ENCODE measurements at places on chromosomes 3 and 15. TPM values are rescaled to one million over a fixed set of nuclear protein-coding genes. Genes with fewer than 3 reads are reported as not detected.

DNA sequence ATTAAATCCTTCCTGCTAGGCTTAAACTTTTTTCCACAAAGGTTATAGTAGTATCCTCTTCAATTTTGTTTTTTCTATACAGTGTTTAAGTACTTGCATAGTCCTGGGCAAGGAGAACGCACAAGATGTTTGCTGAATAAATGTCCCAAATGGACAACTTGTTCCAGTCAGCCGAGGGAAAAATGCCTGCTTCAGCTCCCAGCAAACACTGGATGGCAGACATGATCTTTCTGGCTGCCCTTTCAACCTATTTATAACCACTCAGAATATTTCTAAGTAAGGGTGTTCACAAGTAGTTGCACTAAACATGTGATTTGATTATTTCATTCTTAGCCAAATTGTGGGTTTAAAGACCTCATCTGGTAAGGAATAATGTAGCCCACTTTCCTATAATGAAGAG, 29.8 kb downstream of the GNB4 start:
- DNase-seq, result peak; percentile 68

- no peak for DNase-seq
Observed at GRCh38 chr3:194690501-194691372, 5.1 kb downstream of the FAM43A start.

DNA sequence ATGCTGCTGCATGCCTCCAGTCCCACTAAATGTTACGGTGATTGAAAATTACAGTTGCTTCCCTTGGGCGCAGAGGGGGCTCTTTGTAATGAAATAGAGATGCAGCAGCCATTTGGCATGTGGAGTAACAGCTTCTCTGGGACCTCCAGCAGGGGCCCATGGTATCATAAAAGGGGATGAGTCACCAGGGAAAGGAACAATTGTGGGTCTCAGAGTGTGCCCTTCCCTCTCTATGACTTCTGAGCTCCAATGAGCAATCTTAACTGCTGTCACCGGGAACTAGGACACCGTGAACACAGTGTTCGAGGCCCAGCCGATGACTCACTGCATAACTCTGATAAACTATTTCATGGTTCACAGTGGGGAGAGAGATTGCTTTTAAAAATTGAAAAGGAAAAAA, 164.8 kb upstream of the NUDT16 start:
- DNase-seq, result no peak

GRCh38 chr3:58419780-58420507, 13.7 kb downstream of the PDHB start:
- peak; percentile 42 for DNase-seq

DNA sequence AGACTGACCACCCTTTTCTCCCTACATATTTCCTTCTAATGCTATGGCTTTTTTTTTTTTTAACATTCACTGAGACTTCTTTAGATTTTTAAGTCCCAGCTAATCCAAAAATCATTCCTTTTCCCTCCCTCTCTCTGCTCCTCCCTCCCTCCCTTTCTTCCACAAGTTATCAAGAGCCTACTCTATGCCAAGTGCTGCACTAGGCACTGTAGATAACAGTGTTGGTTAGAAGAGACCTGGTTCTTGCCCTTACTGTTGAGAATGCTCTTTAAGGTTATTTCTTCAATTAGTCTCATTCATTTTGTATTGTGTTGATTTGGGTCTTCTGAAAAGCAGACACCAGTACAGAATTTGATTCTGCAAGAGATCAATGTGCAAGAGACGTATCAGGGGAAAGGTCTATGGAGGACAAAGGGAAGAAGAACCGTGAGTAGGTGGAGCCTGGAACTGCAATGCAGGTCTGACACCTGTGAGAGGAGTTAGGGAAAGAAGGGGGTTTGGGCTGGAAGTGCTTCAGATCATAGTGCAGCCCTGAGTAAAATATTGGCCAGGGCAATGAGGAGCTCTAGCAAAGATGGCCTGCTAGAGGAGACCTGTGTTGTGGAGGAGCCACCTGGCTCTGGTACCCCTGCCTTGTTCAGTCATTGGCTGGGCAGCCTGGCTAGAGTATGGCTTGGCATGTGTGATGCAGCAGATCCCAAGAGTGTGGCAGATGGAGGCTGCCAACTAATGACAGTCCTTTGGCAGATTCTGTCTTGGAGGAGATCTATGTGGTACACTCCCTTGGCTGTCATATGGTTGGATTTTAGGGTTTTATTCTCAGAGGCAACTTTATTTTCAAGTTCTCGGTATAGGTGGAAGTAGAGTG, 9.7 kb upstream of the PCOLCE2 start:
- no peak for DNase-seq

GRCh38 chr15:79898369-79898768, 1.6 kb upstream of the MTHFS start:
- DNase-seq, result no peak

- no peak for DNase-seq
Observed at GRCh38 chr3:177817751-177818150, 620.5 kb upstream of the TBL1XR1 start.

GRCh38 chr15:80034629-80035028, 24.8 kb upstream of the ZFAND6 start:
- DNase-seq, result no peak

GRCh38 chr15:28154283-28154682, 55.2 kb upstream of the OCA2 start:
- no peak for DNase-seq

DNA sequence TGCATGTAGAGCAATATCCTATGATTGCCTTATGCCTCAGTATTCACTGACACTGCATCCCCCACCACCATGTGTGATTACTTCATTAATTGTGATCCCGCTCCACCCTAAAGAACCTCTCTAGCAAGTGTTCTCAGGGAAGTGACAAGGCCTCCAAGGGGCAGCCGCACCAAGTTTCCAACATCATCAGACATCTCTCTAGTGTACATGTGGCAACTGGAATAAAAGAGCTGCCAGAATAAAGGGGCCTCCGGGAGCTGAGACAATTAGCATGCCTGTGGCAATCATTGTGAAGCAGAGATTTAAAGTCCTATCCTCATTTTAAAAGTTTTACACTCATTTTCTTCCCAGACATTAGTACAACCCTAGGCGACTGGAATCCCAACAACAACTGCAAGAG, 902.1 kb upstream of the SEMA6D start:
- DNase-seq, result no peak

- no peak for DNase-seq
Observed at GRCh38 chr3:163943664-163944063, 1134.6 kb downstream of the SI start.

C3orf85 gene
- polyA plus RNA-seq, result not detected

TTLL13 gene
- not detected for polyA plus RNA-seq

PIGZ gene
- 4.1 TPM for polyA plus RNA-seq

XIRP1 gene
- 136 TPM for polyA plus RNA-seq

TUBGCP4 gene
- polyA plus RNA-seq, result 16.3 TPM
